Cerebellar nuclear complex (tissue), 1 donor: ENCODE measurements at places on chromosomes 6 and 20.

DNA sequence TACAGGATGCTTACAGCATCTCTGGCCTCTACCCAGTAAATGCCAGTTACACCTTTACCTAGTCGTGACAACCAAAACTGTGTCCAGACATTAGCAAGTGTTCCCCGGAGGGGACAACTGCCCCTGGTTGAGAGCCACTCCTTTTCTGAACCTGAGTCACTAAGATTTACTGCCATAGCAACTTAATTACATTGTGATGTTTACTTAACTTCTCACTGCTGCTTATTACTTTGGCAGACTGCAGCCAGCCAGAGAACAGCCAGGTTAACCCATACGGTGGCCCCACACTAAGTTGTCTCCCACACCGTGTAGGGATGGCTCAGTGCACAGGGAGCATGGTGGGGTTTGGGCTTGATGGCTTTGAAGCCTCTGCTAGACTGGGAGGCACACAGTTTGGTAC lies 204.7 kb upstream of the SULF2 start:
- no peak for DNase-seq

DNA sequence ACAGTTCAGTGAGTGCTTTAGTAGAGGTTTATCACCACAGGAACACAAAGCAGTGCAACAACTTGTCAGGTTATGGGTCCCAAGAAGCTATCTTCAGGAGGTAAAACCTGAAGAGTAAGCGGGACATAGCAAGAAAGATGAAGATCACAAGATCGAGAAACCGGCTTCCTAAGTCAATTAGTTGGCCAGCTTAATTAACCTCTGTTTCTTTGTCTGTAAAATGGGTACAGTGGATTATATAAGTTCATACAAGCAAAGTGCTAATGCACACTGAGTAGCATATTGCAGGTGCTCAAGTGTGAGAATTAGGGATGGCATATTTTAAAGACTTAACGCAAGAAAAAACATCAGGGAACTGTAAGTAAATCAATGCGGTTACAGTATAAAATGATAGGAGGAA lies 12.5 kb downstream of the FBXO30 start:
- no peak for DNase-seq

- no peak for DNase-seq
Observed at GRCh38 chr6:12068899-12069557, 56.9 kb downstream of the HIVEP1 start.

- DNase-seq: no peak
Observed at GRCh38 chr20:23569570-23569969, 1.3 kb upstream of the CST9L start.

DNA sequence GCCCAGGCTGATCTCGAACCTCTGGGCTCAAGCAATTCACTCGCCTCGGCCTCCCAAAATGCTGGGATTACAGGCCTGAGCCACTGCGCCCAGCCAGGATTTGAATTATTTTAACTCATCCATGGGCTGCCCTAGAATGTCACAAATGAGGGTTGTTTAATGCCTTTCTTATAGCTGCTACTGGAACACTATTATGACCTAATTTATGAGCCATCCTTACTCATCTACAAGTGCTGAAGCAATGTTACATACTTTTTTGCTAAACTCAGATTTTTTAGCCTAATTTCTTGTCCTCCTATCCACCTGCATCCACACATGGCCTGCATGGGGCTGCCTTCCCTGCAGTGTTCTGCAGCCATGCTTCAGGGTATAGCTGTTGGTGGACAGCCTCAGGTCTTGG lies 59.9 kb downstream of the RTN4IP1 start:
- DNase-seq: no peak

GRCh38 chr20:45087814-45088213 lies 13.1 kb downstream of the KCNS1 start:
- DNase-seq: no peak

- no peak for DNase-seq
Observed at GRCh38 chr6:51908243-51908642, 179.2 kb downstream of the PKHD1 start.

- DNase-seq: no peak
Observed at GRCh38 chr6:145076115-145076841, 659.0 kb downstream of the EPM2A start.

DNA sequence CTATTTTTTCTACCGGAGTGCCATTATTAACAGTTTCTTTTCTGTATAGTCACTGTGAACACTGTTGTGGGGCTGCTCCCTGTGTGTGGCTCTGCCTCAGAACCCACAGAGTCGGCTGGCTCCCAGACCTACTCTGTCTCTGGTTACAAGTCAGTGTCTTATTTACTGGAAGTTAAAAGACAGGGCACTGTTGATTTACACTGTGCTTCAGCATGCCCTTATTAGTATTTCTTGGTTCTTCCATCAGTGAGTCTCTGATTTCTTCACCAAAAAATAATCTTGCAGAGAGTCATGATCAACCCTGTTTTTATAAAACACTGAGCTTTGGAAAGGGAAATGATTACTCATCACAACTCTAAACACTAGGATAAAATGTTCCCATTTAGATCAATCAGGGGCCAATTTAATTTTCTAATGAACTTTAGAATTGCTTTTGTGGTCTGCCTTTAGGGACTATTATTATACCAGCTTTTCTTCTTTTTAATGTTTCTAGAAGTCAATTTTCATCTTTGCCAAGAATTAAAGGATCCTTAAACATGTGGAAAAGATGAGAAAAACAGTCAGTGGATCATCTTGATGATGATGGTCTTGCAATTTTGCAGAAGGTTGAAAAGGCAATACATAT lies 92.6 kb downstream of the UTRN start:
- DNase-seq: no peak

DNA sequence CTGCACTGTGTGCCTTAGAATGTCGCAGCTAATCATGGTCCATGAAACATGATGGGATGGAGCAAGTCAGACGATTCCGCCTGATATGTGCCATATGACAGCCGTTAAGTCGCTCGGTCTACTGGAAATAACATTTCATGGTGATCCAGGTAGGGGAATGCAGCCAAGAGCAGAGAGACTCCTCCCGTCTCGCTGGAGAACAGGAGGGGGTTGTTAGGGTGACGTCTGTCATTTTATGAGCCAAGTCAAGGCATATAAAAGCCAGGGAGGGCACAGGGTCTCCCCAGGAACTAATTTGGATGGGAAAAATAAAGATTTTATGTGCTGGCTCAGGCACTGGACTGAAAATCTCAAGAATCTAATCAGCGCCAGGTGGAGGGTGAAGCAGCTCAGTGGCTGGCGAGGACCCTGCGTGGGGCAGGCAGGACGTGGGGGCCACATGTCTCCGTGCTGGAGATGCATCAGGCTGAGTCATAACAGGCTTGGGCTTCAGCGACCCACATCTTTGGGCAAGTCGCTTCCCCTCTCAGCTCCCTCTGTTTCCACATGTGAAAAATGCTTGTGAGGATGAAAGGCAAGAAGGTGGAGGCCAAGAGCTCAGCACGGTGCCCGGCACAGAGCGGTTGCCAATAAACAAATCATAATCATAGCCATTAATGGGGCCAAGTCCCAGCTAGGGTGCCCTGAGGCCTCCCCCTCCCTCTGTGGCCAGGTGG lies 234.6 kb downstream of the ANKRD60 start:
- DNase-seq: peak; percentile 24

DNA sequence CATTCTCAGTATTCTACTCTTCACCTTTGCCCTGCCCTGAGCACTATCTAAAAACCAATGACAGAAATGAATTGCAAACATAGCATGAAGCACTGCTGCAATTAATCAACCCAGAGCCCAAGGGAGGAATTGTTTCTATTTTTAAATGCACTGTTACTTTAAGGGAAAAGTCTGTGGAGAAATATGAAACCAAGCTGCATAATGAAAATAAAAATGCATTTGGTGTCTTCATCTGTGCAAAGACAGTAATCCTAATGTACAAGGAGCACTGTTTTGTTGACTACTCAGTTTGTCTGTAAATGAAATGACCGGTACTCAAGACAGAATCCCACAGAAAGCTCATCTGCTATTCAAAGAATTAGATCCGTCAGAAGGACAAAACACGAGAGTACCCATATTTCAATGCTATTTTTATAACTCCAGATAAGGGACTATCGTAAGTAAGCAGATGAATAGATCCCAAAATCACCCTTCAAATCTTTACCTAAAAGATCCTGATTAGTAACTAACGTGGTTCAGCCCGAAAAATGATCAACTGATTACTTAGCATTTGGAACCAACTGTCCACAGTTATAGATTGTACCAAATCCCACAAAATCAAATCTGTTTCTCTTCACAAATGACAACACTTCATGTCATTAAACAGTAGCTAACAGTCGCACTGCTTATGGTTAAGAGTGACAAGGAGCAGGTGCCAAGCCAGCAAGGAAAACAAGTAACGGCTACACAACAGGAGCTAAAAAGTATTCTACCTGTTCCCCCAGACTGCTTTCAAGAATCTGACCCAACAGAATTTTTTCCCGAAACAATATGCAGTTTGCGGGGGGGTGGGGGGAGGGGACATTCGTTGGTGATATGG lies 2.4 kb downstream of the KIF13A start:
- DNase-seq: no peak

DNA sequence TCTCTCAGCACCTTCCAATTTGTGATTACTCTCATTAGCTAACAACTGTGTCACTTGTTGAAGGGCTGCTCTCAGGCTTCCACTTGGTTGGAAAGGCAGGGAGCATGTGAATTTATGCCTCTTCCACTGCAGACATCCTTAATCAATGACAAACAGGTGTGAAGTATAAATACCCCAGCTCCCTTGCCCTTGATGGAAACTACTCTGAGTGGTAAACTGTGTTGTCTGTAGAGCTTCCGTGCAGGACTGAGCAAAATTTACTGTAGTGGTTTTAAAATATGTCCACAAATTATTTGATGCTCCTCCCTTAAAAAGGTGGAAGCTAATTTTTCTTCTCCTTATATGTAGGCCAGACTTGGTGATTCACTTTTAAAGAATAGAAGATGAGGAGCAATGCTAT lies 253.0 kb upstream of the TBX18 start:
- no peak for DNase-seq

DNA sequence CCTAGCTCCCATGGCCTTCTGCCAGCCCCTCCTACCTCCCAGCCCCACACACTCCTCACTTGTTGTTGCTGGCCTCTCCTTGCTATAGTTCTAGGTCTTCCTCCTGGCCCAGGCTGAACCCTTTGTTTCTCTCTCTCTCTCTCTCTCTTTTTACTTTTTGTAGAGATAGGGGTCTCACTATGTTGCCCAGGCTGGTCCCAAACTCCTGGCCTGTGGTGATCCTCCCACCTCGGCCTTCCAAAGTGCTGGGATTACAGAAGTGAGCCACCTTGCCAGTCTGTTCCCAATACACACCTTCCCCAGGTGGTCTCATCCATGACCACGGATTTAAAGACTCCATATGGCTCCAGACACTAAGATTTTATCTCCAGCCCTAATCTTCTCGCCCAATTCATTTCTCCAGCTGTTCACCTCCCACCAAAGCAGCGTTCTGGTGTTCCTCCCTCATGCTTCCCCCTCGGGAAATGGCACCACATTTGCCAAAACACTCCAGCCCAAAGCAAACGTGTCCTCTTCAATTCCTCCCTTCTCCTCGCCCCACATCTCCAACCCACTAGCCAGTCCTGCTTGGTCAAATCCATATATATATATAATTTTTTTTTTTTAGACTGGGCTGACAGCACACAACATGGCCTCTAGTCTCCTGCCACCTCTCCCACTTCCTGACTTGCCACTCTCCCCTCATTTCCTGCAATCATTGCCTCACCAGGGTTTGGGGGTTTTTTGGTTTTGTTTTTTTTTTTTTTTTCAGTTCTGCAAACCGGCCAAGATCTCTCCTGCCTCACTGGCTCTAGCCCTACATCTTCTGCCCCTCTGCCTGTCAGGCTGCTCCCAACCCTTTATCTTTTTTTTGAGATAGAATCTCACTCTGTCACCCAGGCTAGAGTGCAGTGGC lies 104.4 kb downstream of the NCR2 start:
- DNase-seq: no peak

GRCh38 chr6:131379948-131380347 lies 193.1 kb upstream of the ARG1 start:
- DNase-seq: no peak

GRCh38 chr6:118872726-118873125 lies 21.2 kb upstream of the ASF1A start:
- DNase-seq: no peak

GRCh38 chr20:326645-327185 lies 1.4 kb downstream of the SOX12 start:
- DNase-seq: no peak

DNA sequence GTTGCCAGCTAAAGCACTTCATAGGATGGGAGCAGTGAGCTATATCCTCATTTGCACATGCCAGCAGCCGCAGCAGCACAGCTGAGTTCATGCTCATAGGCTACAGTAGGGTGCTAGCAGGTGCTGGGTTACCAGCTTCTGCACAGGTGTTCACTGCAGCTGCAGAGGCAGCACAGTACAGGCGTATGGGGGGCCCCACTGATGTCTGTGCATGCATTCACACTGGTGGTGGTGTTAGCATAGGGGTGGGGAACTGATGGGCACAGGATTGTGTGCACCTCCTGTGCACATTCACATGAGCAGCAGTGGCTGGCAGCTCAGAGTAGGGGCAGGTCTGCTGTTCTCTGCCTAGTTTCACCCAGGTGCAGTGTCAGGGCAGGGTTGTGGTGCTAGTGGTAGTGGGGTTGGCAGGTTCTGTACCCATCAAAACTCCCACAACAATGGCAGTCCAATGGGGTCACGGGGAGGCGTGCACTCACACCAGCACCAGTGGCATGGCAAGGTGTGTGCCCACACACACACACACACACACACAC lies 58.9 kb upstream of the IRAK1BP1 start:
- DNase-seq: no peak

- no peak for DNase-seq
Observed at GRCh38 chr20:40949346-40949745, 79.3 kb upstream of the TOP1 start.

GRCh38 chr6:45054610-45055009 lies 273.5 kb upstream of the RUNX2 start:
- DNase-seq: no peak

DNA sequence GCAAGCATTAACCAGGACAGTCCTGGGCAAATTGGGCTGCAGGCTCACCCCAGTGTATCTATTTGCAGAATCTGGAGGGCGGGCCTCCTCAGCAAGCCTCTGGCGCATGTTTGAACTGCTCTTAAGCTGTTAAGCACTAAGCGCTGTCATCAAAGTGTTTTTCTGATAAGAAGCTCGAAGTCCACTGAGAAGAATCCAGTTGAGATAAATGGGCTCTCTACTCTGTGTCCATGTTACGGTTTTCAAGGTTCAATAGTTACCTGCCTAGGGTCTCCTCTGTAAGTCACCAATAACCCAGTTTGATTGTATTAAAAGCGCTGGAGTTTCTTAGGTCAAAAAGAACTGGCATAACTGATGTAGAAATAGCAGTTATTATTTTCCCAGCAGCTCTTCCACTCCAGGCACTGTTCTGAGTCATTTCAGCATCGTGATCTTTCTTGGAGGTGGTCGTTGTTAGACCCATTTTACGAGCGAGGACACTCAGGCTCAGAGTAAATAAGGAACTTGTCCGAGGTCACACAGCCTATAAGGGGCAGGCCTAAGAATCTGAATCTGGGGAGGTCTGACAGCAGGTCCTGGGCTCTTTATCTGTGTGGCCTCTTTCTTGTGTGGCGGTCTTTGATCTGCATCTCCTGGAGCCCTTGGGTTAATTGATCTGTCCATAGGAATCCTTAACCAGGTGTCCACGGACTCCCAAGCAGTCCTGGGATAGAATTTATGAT lies 207.4 kb upstream of the ZNF217 start:
- DNase-seq: no peak

GRCh38 chr6:169250660-169251059 lies 3.0 kb downstream of the THBS2 start:
- DNase-seq: no peak
